Mesenchymal stem cell (in vitro differentiated cells and primary cell): ENCODE measurements at places on chromosomes 7 and 10.
A peak's percentile ranks its signal among the peaks of the same experiment; 100 is the strongest.

GRCh38 chr10:13067431-13067830 lies 32.5 kb upstream of the OPTN start:
- DNase-seq, result no peak

DNA sequence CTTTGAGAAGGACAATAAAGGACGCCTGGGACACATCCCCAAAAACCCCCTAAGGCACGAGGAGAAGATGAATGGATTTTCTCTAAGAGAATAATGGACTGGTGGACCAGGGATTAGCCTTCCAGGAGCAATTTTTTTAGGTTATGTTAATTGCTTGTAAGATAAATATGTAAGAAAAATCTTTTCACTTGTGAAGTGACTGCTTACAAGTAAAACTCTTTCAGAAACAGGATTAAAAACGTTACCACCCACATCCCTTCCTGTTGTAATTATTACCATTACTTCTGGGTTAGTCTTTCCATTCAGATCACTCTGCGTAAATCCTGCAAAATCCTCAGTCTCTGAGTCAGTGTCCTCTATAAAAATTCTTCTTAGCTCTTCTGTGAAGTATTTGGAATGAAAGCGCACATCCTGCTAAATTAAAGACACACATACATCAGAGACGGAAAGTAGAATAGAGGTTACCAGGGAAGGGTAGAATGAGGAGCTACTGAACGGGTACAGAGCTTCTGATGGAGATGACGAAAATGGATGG lies 34.3 kb downstream of the CDCA7L start:
- peak; percentile 37 for DNase-seq

DNA sequence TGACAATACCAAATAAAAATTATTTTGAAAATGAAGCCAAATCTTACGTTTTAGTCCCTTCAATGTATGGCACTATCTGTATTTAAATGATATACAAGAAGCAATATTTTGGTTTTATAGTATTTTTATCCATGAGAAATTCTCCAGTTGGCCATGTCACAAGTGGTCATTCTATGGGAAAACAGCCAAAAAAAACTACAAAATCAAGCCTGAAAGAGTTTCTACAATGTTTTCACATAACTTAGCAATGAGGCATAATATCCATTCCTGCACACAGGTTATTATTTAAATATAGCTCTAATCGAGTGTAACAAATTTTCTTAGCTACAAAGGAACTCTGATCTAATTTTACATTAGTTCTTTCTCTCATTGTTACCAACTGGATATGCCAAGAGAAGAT lies 5.4 kb downstream of the RAB11FIP2 start:
- DNase-seq, result no peak

DNA sequence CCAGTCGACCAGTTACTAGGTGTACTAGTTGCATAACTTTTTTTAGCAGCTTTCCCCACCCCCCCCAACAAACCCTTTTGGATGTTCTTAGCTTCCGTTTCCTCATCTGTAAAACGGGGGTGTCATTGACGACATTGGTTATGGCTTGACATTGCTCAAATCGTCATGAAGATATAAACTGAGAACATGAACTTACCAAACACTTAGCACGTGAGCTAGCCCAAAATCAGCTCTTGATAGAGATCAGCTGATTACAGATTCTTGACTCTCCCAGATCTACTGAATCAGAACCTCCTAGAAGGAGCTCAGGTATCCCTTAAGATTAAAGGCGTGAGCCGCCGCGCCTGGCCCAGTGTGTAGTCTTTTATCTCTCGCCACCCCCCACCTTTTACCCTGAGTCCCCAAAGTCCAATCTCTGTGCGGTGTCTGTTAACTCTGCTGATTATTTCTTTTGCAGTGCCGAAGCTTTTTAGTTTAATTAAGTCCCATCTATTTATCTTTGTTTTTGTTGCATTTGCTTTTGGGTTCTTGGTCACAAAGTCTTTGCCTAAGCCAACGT lies 1.0 kb upstream of the GNA12 start:
- no peak for DNase-seq

- DNase-seq, result no peak
Measured at GRCh38 chr10:75620356-75620755, 188.9 kb downstream of the LRMDA start.

DNA sequence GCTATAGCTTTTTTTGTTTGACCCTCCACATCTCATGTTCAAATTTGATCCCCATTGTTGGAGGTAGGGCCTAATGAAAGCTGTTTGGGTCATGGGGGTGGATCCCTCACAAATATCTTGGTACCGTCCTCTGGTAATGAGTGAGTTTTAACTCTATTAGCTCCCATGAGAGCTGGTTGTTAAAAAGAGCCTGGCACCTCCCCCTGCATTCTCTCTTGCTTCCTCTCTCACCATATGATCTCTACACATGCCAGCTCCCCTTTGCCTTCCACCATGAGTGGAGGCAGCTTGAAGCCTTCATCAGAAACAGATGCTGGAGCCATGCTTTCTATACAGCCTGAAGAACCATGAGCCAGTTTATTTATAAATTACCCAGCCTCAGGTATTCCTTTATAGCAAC lies 43.0 kb upstream of the IMMP2L start:
- DNase-seq, result no peak

DNA sequence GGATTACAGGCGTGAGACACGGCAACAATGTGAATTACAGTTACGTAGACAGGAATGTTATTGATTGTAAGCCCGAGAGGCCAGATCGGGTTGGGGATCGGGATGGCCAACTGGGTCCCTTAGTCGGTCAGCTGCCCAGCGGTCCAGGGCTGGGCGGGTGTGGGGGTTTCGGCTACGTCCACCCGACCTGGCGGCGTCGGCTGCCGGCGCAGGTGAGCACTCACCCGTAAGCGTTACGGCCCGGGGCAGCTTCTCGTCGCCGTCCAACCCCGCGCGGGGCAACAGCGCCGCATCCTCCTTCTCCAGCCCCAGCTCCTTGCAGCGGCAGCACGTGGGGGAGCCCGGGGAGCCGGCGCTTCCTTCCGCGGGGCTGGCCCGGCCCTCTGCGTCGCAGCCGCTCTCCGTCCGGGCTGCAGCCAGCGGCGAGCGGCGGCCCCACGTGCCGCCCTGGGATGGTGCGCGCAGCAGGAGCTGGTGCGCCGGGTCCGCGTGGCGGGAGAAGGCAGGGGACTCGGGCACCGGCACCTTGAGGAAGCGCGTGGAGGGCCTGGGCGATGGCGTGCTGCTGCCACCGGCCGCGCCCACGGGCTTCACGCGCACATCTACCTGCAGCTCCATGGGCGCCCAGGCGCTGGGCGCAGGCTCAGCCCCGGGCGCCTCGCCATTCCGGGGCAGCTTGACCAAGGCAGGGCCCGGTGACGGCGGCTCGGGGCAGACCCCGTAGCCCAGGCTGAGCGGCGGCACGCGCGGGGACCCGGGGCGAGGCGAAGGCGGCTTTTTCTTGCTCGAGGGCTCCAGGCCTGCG lies 609 bp downstream of the KLRG2 start:
- DNase-seq, result peak; percentile 17

GRCh38 chr10:123860856-123861255 lies 30.8 kb downstream of the CPXM2 start:
- DNase-seq, result no peak

GRCh38 chr7:32222251-32222900 lies 152.2 kb upstream of the PDE1C start:
- no peak for DNase-seq

- no peak for DNase-seq
Measured at GRCh38 chr7:117992635-117993376, 119.6 kb upstream of the CTTNBP2 start.

- DNase-seq, result no peak
Measured at GRCh38 chr10:5042922-5043321, 39.3 kb upstream of the AKR1C2 start.

DNA sequence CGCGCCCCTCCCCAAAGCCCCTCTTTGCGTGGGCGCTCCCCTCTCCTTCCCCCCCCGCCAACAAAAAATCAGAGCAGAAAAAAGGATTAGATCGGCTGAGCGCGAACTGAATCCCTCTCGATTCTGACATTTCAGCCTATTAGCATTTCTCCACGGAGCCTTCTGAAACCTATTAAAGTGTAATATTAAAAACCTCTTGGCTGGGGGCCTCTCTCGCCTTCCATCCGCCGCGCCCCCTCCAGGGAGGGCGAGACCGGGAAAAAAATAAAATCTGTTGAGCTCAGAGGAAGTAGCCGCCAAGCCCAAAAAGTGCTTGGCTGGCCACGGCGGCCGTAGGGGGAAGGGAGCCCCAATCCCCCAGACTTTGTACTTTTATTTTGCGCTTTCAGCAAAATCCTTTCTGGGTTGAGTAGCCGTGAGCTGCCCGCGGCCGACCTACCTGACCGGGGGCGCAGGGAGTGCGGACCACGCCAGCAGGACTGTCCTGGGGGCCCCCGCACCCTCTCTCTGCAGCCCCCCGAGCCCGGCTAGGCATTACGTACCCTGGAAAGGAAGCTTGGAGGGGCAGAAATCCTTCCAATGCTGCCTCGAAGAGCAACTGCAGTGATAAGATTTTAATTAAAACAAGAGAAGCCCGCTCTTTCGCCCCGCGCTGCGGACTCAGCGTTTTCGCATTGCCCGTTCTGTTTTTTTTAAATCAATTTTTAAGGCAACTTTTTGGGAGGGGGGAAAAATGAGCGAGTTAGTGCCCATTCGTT lies 1.3 kb upstream of the TNRC18 start:
- DNase-seq, result peak; percentile 51

GRCh38 chr10:19200211-19200610 lies 151.6 kb downstream of the MALRD1 start:
- DNase-seq, result no peak

DNA sequence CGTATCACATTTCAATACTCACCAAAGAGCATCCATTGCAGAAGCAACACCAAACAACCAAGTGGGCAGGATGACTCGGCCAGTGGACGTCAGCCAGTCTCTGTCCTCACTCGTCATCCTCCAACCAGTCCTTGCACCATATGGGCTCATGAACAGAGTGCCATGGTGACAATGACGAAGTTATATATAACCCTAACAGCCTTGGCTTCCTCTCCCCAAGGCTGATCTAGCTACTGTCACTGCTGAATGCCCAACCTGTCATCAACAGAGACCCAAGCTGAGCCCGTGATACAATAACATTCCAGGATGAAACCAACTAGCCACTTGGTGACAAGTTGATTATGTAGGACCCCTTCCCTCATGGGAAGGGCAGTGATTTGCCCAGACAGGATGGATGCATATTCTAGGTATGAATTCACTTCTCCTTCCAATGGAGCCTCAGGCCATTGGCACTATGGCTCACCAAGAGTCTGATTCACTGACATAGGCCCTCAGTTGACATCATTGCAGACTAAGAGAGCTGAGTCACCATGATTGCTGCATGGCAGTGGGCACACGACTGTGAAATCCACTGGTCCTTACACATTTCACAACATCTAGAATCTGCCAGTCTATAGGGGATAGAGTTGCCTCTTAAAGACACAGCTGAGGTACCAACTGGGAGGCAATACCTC lies 26.3 kb upstream of the PPIF start:
- DNase-seq, result peak; percentile 91

- DNase-seq, result no peak
Measured at GRCh38 chr10:46251857-46252847, 34.6 kb upstream of the ANTXRL start.

- peak; percentile 1 for DNase-seq
Measured at GRCh38 chr10:90051053-90051452, 349.7 kb downstream of the KIF20B start.

DNA sequence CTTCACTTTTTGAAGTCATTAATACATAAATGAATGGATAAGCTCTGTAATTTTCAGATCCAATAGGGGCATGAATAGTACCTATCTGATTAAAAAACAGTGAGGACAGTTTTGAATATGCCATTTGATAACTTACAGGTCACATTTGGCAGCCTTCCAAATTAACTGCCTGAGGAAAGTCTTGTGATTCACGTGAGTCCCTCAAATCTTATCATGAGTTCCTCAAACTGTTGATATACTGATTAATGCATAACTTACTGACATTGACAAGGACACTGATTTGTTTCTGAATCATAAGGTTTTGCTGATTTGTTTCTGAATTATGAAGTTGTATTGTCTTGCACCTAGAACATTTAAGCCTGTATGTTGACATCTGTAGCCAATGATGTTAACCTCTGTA lies 55.1 kb downstream of the ANKMY2 start:
- no peak for DNase-seq

DNA sequence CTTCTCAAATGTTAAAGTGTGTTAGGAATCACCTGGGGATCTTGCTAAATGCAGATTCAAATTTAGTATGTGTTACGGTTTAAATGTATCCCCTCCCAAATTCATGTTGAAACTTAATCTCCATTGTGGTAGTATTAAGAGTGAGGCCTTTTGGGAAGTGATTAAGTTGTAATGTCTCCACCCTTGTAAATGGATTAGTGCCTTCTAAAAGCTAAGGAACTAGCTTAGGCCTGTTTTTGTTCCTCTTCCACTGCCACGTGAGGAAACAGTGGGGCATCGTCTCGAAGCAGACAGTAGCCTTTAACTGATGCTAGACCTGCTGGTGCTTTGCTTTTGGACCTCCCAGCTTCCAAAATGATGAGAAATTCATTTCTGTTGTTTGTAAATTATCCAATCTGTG lies 52.3 kb upstream of the SEMA3D start:
- DNase-seq, result no peak

GRCh38 chr7:121521711-121522400 lies 125.7 kb upstream of the FAM3C start:
- no peak for DNase-seq

GRCh38 chr10:391847-392704 lies 256.8 kb downstream of the ZMYND11 start:
- DNase-seq, result no peak

DNA sequence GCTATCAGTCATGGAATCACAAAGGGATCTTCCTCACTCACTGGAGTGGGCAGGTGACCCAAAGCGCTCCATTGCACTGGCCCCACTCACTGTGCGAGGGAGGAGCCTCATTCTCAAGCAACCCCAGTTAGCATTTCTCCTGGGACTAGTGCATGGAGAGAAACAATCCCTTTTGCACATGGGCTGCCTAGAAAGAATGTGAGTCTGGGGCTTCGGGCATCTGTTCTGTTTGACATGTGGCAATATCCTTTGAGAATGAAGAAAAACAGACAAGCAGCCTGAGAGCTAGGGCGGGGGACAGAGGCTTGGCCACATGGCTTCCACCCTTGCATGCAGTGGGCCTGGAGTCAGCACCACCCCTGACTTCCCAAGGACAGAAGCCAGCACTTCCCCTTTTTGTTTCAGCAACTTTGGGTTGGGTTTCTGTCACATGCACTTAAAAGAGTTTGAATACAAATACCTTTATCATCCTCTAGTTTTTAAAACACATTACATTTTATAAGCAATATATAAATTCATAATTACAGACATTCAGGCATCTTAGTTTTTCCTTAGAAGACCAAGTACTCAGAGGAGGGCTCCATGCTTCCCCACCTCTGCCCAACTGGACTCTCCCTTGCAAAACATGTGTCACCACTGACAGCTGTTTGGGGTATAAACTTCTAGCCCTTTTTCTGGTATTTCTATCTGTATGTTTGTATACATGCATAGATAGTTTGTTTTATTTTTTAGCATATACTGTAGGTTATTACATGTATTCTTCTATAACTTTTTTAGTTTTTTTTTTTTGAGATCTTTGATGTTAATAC lies 73.8 kb downstream of the RBM20 start:
- DNase-seq, result no peak
